Neural progenitor cell (in vitro differentiated cells): ENCODE measurements at places on chromosomes 2 and 18. TPM values are rescaled to one million over a fixed set of nuclear protein-coding genes. Genes with fewer than 3 reads are reported as not detected.

- DNase-seq, result no peak
Measured at GRCh38 chr2:10915236-10915635, 3.5 kb downstream of the KCNF1 start.

DNA sequence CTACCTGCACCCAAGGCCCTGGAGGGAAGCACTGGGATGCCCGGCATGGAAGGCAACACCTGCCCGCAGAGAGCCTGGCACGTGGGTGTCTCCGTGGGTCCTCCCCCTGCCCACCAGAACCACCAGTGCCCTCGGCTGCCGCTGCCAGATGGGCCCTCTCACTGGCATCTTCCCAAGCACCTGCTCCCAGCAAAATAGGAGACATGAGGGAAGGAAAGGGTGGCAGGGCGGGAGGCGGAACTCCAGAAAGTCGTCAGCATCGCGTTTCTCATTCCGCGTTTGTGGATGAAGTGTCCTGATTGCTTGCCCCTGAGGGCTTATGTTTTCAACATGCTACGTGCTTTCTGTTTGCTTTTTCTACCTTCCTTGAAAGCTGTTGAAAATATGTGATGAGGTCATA, 8.8 kb upstream of the SNTG2 start:
- DNase-seq, result no peak

GRCh38 chr2:190891372-190891771, 10.8 kb downstream of the GLS start:
- no peak for DNase-seq

- DNase-seq, result no peak
Measured at GRCh38 chr2:64749446-64749845, 95.7 kb upstream of the SERTAD2 start.

DNA sequence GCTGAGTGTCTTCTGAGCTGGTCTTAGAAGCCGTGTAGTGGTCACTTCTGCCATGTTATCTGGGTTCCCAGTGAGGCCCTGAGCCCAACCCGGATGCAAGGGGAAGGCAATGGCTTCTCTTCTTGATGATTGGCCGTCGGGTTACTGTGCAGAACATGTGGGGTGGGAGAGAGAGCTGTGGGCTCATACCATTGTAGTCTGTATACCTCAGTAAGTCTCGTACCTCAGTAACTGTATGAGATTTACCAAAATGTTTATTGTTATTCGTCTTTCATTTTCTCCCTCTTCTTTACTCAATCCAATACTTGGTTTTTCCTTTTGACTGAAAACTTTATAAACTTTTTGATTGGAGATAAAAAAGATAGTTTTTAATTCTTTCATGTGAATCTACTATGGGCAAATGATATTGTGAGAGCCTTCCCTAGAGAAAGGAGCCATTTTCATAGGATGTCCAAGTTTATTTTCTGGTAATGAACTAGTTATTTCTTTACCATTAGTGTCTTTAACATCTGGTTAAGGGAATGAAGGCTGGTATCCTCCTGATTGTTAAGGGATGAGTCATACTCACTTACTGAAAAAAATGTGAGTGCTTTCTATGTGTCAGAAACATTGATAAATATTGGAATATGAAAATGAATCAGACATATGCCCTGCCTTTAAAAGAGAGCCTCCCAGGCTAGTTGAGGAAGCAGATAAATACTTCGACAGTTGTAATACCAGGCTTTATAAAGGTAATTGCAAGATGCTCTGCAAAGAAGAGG, 129.9 kb downstream of the PRPF40A start:
- DNase-seq, result no peak

- DNase-seq, result no peak
Measured at GRCh38 chr2:150309311-150310080, 178.0 kb downstream of the RND3 start.

DNA sequence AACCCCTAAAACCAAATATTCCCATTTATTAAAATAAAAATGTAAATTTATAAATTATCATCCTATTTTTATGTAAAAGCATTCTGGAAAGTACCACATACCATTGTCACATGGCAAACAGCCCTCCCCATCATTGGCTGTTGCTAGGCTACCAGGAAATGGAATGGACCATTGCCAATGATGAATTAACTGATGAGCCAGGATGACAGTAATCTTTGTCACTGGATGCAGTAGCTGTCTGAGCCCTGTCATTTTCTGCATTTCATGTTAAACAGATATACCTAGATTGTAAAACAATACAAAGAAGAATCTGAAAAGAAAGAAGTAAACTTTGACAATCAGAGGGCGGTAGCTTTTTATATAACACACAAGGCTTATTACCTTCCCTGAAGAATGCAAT, 641.4 kb downstream of the BCL11A start:
- no peak for DNase-seq

DNA sequence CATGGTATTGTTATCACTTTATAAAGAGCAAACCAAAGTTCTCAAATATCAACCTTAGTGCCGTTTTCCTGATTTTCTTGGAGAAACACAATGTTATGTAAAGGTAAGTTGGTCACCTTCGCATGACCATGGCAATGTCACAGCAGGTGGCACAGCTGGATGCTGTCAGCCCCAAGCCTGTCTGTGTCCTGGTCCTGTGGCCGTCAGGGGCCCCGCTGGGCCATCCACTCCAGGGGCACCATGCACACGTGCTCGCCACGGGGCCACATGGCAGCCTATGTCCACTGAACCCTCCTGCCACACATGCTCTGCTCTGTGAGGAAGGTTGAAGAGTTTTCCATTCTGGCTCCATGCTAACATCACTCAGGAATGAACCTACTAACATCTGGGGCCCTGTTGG, 85.9 kb downstream of the EIPR1 start:
- DNase-seq, result no peak

DNA sequence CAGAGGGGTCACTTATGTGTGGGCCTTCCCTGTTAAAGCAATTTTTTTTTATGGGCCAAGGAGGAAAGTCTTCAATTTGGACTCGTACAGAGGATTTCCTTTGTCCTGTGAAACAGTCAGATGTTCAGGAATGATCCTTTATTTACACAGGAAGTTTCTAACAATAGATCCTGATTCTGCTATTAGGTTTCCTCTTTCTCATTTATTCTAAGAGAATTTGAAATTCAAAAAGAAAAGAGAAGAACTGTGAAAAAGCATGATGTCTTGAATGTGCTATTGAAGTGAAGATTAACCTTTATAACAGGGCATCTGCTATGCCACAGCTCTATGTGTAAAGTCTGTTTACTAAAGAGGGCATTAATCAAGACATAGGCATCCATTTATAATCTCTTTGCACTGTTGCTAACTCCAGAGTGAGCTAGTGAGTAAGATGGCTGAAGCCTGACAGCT, 105.3 kb upstream of the FAM98A start:
- no peak for DNase-seq

DNA sequence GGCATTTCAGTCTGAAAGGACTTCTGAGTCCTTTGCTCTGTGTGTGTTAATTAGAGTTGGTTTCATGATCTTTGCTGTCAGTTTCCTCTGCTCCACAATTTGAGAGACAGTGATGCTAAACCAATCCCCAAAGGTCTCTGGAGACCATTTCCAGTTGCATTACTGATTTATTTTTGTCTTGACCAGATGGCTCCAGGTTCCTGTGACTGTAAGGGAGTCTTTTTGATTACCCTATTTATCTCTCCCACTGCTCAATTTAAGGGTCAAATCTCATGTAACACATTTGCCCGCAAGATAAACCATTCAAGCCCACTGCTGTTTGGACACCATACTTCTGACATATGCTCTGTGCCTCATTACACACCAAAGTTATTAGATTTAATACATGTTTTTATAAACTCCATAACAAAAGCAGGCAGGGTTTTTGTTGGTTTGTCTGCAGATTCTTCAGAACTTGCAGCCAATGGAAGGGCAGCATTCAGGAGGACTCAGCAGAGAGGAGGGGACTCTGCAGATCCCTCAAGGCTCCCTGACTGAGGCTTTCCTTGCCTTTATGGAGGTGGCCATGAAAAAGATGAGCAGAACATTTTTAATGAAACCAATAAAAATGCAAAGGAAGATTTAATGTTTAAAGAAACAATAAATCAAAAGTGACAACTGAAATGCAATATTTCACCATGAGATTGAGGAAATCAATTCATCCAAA, 889.3 kb upstream of the CELF4 start:
- no peak for DNase-seq

- DNase-seq, result peak; percentile 88
Measured at GRCh38 chr18:76496194-76496890, 1.3 kb upstream of the ZNF516 start.

DNA sequence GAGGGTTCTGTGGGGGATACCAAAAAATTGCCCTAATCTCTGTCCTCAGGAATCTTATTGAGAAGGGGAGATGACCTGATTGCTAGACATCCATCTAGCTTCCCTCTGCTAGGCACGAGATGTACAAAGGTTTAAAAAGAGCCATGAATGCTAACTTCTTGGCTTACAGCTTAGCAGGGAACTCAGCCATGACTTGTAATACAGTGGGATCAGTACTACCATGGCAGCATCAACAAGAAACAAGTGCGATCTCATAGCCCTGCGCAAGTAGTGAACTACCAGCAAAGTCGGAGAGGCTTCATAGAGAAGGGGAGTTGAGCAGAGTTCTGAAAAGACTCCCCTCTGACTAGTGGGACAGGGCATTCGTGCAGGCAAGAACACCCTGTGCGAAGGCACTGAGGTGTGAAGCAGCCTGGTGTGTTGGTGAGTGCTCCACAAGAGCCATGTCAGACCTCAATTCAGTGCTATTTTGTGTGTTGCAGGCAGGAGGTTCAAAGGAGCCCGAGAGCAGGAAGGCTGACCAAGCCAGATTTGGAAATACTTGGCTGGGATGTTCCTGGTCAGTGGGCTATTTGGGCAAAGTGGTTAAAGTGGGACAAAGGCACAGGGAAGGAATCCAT, 130.0 kb downstream of the FMNL2 start:
- no peak for DNase-seq

DNA sequence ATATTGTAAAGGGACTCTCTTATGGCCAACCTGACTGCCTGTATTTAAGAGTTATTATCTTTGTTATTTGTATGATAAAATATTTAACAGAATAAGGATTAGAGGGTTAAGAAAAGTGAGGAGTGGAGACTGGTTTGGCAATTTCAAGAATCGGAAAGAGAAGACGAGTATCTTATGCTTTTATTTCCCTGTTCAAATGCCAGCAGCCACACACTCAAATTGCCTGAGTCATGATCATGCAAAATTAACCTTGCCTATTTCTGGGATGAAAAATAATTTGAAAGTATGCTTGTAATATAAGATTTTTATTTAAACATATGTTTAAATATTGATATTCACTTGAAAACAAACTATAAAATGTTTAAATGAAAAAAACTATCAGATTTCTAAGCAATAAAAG, 188.6 kb downstream of the CD226 start:
- no peak for DNase-seq

GRCh38 chr2:235693279-235693678, 199.4 kb downstream of the AGAP1 start:
- DNase-seq, result no peak

- DNase-seq, result no peak
Measured at GRCh38 chr2:41856946-41857345, 190.9 kb upstream of the PKDCC start.

DNA sequence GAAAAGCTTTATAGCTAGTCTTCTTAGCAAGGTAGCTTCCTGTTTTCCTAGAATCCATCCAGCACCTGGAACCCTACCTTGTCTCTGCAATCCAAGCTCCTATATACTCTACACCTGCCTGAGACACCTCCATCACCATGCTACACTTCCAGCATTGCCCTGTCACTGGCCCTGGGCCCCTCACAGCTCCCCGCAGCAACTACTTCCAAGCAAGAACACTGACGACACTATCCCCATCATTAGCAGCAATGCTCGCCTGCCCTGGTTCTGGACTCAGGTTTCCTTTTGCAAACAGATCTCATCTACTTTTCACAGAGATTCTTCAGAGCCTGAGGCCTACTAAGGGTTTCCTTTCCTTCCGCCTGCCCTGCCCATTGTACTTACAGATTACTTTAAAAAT, 121.1 kb downstream of the DTNB start:
- no peak for DNase-seq

GRCh38 chr2:153819501-153819900, 52.2 kb upstream of the GALNT13 start:
- peak; percentile 23 for DNase-seq

DNA sequence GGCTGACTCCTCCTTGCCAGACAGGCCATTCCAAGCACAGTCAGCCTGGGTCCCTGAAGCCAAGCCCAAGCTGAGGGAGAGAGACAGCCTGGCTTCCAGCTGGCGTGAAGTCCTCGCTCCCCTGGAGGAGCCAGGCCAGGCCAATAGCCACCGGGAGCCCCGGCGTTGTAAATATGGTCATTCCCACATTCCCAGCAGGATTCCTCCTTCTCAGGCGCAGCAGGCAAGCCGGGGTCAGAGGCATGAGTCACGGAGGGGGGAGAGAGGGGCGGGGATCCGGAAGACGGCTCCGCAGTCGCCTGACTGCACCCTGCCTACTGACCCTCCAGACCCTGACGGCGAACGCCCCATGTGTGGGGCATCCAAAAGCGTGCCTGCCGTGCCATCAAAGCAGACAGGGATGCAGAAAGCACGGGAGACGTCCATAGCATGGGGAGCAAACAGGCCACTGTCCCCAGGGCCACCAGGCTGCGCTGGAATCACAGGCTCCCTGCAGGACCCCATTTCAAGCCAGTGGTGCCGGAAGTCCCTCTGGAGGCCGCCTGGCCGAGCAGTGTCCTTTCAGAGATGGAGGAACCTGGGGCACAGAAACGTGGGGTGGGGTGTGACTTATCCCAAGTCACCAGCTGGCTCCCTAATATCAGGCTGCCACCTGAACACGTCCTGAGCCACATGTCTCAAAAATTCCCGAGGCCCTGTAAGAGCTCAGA, 48.2 kb downstream of the TWIST2 start:
- peak; percentile 57 for DNase-seq

GRCh38 chr18:42412896-42413295, 457.9 kb downstream of the PIK3C3 start:
- no peak for DNase-seq

DNA sequence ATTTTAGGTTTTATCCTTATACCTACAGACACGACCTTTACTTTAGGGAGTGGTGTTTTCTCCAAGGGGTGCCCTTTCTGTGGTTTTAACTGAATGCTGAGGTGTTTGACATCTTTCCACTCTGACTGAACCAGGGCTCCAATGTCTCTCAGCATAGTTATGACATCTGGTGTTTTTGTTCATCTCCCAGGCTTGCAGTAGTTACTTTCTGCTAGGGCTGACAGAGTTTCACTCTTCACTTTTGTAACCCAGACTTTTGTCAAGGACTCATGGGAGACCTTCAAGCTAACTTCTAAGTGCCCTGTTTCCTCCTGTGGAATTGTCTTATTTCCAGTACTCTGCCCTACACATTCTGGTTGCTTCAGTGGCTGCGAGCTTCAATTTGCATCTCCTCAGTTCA, 103.1 kb downstream of the CCDC85A start:
- no peak for DNase-seq

The STK16 gene
- 19.9 and 26.8 TPM in 2 replicates for total RNA-seq

The HAAO gene
- 0.77 and 2.8 TPM in 2 replicates for total RNA-seq

The DPP10 gene
- total RNA-seq, result 3.4 and 6.5 TPM in 2 replicates

The RNF144A gene
- 29.0 and 32.0 TPM in 2 replicates for total RNA-seq

The CGREF1 gene
- total RNA-seq, result 2.1 and 3.0 TPM in 2 replicates

The DYTN gene
- total RNA-seq, result not detected in 2 replicates

The KCNS3 gene
- 10.0 and 15.0 TPM in 2 replicates for total RNA-seq

The RBMS1 gene
- total RNA-seq, result 70.5 and 101 TPM in 2 replicates

The ROCK2 gene
- total RNA-seq, result 22.3 and 36.1 TPM in 2 replicates

The TTN gene
- total RNA-seq, result 0.53 and 1.3 TPM in 2 replicates

The OR6B2 gene
- not detected in 2 replicates for total RNA-seq

The MDH1B gene
- total RNA-seq, result 3.7 and 3.9 TPM in 2 replicates

The GAL3ST2 gene
- total RNA-seq, result 0.09 TPM in 1 of 2 replicates, not detected in the other
